ENCODE measurements at places on chromosomes 11 and 22. TPM values are rescaled to one million over a fixed set of nuclear protein-coding genes. Genes with fewer than 3 reads are reported as not detected.

- no peak for DNase-seq
Measured at GRCh38 chr22:33896154-33896553, 24.1 kb downstream of the LARGE1 start.

DNA sequence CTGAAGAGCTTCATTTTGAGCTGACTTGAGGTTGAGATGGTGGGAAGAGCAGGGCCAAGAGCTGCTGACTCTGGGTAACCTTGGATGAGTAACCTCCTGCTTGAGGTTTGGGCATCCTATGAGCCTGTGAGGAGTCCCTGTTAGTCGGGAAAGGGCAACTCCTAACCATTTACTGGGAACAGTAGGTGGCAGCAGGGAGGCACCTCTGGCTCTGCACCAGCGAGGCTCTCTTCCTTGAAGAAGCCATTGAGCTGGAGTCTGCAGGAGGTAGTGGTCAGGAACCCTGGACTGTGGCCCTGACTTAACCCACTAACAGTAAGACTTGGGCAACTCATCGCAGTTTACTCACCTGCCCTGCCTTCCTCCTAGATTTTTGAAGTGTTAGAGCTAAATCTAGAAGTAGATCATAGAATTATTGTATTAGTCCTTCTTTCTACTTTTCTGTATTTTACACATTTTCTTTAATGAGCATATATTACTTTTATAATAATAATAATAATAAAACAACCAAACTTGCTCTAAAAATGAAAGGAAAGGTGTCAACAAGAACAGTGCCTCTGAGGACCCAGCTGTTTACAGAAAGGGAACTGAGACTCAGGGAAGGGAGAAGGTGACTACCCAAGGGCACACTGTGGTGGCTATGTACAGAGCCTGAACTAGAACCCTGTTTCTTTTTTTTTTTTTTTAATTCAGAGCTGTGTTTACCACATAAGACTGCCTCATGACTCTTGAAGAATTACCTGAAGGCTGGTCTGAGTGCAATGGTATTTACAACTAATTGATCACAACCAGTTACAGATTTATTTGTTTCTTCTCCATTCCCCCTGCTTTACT, 47.5 kb downstream of the MEI1 start:
- no peak for DNase-seq

Gene HBB
- total RNA-seq = 394 TPM

DNA sequence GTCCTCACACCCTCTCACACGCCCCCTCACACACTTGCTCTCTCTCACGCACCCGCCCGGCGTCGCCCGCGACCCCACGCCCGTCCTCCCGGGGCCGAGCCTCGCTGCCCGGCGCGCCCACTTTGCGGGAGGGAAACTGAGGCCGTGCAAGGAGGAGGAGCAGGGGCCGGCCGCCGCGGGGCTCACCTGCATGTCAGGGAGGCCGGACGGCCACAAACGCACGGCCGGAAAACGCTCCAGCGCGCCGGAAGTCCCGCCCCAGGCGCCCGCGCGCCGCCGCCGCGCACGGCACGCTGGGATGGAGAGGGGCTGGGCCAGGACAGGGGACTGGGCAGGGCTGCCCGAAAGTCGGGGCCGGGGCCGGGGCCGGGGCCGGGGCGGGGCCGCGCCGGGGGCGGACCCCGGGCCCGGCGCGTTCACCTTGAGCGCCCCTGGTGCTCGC, at the start of gene CHID1:
CHID1 (minus strand) TSS at position 222 of the 442 bp plus-strand sequence. CDS start 5,994 bp downstream, outside the sequence.
- DNase-seq = no peak

- DNase-seq = no peak
Measured at GRCh38 chr11:19323502-19323901, 82.8 kb upstream of the E2F8 start.

- DNase-seq = peak; percentile 13
Measured at GRCh38 chr11:114556135-114556534, 3.5 kb downstream of the NXPE1 start.

- no peak for DNase-seq
Measured at GRCh38 chr11:4086575-4087353, 7.8 kb upstream of the RRM1 start.

DNA sequence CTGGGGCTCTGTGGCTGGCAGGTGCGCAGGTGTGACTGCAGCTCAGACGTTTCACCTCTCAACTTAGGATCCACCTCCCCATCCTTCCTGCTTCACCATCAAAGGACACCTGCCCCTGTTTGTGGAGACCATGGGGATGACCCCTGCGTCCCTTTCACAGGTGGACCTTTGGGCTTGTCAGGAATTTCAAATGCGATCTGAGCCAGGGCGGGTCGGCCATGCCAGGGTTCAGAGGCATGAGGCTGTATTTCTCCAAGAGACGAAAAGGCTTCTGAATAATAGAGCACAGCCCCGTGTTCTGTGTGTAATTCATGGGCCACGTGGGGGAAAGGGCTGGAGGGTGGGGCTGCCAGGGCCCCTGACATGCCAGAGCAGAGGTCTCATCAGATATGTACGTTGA, 668.0 kb downstream of the BRD1 start:
- no peak for DNase-seq

GRCh38 chr11:93169950-93170561, 27.7 kb downstream of the SLC36A4 start:
- no peak for DNase-seq

GRCh38 chr11:67364169-67364568, 9.2 kb downstream of the CLCF1 start:
- no peak for DNase-seq

DNA sequence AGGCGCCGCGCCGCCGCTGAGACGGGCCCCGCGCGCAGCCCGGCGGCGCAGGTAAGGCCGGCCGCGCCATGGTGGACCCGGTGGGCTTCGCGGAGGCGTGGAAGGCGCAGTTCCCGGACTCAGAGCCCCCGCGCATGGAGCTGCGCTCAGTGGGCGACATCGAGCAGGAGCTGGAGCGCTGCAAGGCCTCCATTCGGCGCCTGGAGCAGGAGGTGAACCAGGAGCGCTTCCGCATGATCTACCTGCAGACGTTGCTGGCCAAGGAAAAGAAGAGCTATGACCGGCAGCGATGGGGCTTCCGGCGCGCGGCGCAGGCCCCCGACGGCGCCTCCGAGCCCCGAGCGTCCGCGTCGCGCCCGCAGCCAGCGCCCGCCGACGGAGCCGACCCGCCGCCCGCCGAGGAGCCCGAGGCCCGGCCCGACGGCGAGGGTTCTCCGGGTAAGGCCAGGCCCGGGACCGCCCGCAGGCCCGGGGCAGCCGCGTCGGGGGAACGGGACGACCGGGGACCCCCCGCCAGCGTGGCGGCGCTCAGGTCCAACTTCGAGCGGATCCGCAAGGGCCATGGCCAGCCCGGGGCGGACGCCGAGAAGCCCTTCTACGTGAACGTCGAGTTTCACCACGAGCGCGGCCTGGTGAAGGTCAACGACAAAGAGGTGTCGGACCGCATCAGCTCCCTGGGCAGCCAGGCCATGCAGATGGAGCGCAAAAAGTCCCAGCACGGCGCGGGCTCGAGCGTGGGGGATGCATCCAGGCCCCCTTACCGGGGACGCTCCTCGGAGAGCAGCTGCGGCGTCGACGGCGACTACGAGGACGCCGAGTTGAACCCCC, 798 bp downstream of the BCR start:
- DNase-seq = no peak

DNA sequence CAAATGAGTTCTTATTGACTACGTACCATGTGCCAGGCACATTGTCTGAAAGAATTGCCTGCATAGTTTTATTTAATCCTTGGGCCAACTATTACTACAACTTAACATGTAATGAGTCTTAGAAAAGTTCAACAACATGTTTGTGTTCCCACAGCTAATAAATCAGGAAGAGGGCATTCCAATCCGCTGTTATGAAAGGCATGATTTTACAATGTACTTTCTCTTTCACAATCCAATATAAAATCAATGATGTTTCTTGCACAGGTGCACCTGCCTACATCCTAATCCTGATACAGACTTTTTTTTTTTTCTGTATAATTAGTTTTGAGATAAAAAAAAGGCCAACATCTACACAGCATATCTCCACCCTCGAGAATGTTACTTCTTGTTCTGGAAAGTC, 728.4 kb upstream of the CCDC90B start:
- no peak for DNase-seq

- no peak for DNase-seq
Measured at GRCh38 chr11:84250834-84251613, 964.9 kb upstream of the CCDC90B start.

DNA sequence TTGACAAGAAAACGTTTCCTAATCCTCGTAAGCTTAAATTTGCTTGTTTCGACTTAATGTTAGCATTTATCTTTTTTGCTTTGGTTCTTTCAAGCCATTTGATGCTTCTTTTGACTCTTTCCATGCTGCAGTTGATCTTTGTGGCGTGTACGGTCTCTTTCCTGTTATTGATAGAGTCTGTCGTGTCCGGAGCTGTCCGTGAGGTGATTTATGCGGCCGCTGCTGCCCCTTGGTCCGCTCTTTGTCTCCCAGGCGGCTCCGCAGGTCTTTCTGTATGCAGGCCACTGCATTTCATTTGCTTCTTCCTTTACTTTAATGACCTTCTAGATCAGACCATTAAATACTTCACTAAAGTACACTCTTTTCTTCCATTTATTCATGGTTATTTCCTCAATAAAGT, 50.3 kb downstream of the TBC1D22A start:
- no peak for DNase-seq

DNA sequence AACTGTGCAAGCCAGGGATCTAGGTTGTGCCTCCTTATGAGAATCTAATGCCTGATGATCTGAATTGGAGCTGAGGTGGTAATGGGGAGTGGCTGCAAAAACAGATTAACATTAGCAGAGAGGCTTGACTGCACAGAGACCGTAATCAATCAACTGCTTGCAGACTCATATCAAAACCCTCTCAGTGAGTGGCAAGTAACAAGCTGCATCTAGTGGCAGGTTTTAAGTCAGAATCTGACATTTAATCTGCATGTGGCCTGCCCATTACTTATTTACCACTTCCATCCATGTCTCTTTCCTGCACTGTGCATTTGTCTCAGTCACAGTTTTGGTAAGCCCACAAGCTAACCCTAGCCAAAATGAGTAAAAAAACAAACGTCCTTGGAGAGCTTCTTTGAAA, 11.2 kb downstream of the C11orf58 start:
- no peak for DNase-seq

GRCh38 chr11:44226945-44227344, 83.0 kb downstream of the ALX4 start:
- DNase-seq = no peak

DNA sequence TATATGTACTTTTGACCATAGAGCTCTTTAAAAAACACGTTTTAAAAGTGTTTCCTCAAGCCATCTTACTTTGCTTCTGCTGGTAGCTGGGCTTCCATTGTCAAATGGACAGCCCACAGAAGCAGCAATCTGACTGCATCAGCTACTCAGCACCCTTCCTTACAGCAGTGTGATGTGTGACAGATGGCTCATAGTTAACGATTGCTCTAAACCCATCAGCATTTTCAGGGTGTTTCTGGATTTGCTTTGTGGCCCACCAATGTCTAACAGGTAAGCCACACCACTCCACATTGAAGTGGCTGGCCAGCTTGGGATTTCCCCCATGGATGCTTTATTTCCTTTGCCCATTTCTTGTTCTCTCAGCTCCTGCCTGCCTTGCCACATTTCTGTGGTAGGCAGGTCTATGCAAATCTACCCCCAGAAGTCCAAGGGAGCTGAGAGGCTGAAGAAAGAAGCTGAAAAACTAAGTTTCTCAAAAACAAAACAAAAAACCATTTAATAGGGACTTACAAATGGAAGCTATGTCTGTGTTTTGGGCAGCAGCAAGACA, 7.3 kb upstream of the FAR1 start:
- no peak for DNase-seq

DNA sequence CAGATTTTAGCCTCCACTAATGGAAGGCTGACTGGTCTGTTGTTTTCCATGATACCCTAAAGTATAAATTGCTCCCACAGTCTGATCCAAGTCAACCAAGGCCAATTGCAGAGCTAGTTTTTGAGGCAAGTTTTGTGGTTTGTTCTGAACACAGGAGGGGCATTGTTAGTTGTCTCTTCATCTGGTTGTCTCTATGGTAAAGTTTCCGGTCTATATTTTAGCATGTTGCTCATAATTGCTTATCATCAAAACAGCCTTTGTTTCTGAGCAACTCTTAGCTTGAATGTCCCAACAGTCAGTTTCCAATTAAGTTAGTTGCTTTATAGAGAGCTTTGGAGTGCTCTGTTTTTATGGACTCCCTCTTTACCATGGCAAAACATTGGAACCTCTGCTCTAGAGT, 217.6 kb upstream of the CARD18 start:
- no peak for DNase-seq

GRCh38 chr11:19441752-19442553, 201.2 kb upstream of the E2F8 start:
- DNase-seq = no peak

DNA sequence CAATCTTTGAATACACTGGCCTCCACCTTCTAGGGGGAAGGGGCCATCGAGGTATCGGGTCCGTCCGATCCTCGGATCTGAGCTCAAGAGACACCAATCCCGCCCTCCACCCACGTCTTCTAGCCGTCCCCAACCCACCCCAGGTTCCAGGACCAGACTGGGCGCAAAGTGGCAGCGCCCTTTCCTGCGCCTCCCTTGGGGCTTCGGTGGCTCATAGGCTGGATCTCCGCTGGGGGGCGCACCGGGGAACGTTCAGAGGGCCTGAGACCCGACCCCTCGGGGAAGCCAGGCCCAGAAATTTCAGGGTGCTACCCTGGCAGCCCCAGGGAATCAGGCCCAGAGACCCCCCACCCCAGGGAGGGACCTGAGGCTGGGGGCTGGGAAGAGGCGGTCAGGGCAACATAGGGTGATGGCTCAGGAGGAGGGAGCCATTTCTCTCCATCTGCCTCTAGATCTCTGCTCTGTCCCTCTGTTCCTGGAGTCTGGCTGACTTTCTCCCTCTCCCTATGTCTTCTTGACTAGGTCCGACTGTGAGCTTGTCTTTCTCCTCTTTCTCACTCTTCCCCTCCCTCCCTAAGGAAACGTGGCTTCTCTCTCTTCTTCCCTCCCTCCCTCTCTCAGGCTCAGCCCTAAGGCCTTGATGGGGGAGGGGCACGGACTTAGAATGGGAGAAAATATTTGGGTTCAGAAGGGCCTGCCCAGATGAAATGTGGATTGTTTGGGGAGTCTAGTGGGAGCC, 1.1 kb downstream of the CREB3L1 start:
- no peak for DNase-seq

Gene ZNRF3
- total RNA-seq = 7.4 TPM

Gene JHY
- total RNA-seq = 7.1 TPM
